Smooth muscle cell of the coronary artery (primary cell): ENCODE measurements at places on chromosomes 7 and 10. TPM values are rescaled to one million over a fixed set of nuclear protein-coding genes. Genes with fewer than 3 reads are reported as not detected.

FAM237B gene
- total RNA-seq, result not detected in 2 replicates

TRDMT1 gene
- 4.4 and 4.6 TPM in 2 replicates for total RNA-seq

DNAH11 gene
- 0.30 and 0.59 TPM in 2 replicates for total RNA-seq

LIPM gene
- total RNA-seq, result not detected in 2 replicates

MRPL43 gene
- total RNA-seq, result 60.5 and 82.1 TPM in 2 replicates

CLCN1 gene
- total RNA-seq, result not detected in 2 replicates

WEE2 gene
- not detected in 2 replicates for total RNA-seq
